ENCODE measurements at places on chromosomes 7 and 10. TPM values are rescaled to one million over a fixed set of nuclear protein-coding genes. Genes with fewer than 3 reads are reported as not detected.
A peak's percentile ranks its signal among the peaks of the same experiment; 100 is the strongest.

DNA sequence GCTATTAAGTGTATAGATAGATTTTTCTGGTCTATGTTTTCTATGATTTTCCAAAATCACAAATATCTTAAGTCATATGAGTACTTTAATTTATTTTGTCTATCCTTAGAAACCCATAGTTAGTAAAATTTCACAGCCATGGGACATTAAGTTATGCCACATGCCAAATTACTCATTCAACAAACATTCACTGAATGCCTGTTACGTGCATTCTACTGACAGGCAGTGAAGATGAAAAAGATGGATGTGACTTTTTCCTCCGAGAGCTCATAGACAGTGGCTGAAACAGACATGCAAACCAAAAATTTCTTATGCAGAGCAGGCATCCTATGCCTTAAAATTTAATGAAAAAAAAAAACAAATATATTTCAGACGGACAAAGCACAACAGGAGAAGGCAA is 84.9 kb downstream of the CHRM2 start:
- DNase-seq: no peak

GRCh38 chr7:27409776-27410175 is 167.2 kb downstream of the EVX1 start:
- no peak for DNase-seq

RAMP3 gene
- not detected for total RNA-seq

GRM8 gene
- not detected for total RNA-seq

HOXA2 gene
- not detected for total RNA-seq

GRCh38 chr7:86647385-86648094 is 3.8 kb downstream of the GRM3 start:
- no peak for DNase-seq

DNA sequence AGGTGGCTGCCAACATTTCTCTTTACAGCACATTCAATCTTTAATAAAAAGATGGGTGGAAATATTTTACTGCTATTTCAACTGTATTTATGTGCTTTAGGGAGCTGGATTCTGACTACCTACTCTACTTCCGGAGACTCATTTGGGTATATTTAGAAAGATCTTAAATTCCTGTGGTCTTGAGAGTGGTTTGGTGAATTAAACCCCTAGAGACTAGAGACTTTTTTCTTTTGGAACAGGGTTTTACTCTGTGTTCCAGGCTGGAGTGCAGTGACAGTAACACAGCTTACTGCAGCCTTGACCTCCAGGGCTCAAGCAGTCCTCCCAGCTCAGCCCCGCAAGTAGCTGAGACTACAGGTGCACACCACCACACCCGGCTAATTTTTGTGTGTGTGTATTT is 79.0 kb upstream of the HABP2 start:
- no peak for DNase-seq

DNA sequence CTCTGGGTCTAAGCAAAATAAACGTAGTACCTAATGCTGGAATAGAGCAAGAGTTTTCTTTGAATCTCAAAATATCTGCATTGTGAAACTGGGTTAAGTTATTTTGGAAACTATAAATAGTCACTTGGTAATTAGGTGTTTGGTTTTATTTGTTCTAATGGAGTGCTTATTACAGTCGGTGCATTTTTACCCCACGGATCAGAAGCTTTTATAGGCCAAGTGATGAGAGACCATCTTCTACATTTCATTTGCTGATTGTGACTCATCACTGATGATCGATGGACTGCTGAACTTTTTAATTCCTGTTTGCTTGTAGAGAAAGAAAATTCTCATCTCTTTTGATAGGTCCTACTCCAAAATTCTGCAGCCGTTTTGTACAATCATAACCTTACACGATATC is 28.2 kb downstream of the MGMT start:
- no peak for DNase-seq

GRCh38 chr7:47570649-47571050 is 11.3 kb downstream of the TNS3 start:
- no peak for DNase-seq

DNA sequence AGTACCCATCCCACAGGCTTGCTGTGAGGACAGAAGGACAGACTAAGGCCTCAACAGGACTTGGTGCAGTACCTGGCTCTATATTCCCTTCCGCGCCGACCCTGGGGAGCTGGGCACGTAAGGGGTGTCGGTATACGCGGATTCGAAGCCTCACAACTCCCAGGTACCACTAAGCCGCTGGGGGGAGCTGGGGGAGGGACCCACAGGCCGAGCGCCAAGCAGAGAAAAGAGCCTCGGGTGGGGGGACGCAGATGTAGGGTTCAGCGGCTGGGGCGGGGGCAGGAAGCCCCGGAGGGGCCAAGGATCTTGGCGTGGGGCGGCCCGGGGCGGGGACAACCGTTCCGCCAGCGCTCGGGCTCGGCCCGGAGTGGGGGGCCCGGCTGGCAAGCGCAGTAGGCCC is 126.4 kb upstream of the ZNF746 start:
- DNase-seq: peak; percentile 84

DNA sequence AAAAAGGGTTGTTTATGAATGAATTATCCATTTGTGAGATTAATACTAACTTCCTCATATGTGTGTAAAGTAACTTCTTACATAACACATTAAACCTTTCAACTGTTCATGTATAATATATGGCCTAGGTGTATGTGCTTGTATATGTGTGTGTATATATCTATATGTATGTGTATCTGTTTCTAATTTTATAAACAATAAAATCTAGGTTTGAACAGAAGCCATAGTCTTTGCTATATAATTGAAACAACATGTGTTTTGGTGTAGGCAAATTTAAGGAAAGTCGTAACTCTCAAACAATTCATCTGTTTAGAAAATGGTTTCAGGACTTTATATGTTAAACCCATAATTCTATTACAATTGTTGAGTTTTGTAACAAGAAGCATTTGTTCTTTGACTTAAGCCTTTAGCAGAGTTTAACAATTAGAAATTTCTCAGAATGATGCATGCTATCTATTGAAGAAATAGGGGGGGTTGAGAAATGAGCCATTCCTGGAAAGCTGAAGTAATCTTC is 103.3 kb downstream of the BBS9 start:
- DNase-seq: no peak

GARS1 gene
- 262 TPM for total RNA-seq

DNA sequence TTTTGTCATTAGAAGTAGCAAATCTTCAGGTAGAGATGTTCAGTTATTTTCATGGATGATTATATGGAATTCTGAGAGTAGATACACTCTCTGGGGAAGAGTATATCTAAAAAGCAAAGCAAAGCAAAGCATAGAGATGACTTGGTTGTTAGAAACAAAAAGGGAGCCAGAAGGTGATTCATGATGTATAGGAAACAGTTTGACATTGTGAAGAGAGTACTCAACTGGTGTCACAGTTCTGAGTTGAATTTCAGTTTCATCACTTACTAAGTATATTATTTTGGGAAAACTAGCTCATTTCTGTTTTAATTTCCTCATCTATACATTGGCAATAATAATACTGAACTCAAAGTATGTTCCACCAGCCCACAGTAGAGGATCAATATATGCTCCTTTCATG is 86.8 kb downstream of the SEMA3C start:
- DNase-seq: no peak

DNA sequence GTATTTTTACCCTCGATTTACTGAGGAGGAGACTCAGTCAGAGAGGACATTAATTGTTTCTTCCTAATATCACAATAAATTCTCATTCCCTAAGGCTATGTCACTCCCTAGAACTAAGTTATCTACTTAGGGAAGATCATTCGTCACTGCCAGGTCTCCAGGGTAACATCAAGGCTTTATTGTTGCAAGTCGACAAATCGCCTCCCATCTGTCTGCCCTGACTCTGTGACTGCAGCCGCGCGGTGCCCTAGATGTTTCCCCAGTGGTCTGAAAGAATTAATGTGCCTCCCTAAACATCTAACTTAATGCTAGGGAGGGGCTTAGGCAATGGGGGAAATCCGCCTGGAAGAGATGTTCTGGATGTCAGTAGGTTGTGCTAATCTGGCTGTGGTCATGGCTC is 558.8 kb upstream of the C7orf33 start:
- DNase-seq: no peak

DNA sequence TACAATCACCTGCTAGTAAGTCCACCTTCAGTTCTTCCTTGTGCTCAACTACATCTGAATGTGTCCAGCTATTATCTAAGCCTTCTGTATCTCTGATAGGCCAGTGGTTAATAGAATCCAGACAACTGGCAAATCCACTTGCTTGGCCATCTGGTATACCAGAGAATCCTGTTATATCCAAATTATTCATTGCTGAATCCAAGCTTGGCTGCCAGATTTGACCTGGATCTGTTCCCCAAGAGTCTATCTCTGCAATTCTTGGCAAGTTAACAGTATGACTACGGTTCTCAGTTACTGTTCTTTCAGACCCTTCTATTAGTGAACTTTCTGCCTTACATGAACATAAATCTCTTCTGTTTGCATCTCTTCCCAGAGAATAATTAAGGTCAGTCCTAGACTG is 154.6 kb upstream of the TARP start:
- no peak for DNase-seq

WIPF3 gene
- total RNA-seq: not detected

GRCh38 chr10:129839285-129840195 is 124.5 kb downstream of the EBF3 start:
- DNase-seq: no peak

DNA sequence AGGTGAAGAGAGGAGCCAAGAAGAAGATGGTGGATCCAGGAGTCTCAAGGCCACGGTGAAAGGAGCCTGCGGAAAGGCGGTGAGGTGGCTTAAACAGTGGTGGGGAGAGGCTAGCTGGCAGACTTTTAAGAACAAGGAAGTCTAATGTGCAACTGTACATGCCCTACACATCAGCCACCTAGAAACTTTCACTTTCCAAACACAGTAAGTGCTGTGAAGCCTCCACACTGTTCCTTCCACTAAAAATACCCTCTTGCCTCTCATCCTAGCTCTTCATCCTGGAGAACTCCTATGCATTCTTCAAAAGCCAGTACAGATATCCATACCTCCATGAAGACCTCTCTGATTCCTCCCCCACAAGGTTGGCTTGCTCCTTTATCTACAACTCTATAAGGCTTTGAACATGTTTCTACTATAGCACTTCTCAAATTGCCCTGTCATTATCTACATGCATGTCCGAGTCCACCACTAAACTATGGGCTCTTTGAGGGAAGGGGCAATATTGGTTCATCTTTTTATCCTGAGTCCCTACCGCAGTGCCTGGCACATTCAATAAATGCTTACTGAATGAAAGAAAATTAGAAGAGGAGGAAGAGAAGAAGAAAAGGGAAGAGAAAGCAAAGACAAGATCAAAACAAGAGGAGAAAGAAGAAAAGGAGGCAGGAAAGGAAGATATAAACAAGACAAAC is 54.2 kb downstream of the DNAJC12 start:
- DNase-seq: peak; percentile 75

GRCh38 chr7:79513261-79513660 is 59.8 kb upstream of the MAGI2 start:
- no peak for DNase-seq

LARP4B gene
- 167 TPM for total RNA-seq

DNA sequence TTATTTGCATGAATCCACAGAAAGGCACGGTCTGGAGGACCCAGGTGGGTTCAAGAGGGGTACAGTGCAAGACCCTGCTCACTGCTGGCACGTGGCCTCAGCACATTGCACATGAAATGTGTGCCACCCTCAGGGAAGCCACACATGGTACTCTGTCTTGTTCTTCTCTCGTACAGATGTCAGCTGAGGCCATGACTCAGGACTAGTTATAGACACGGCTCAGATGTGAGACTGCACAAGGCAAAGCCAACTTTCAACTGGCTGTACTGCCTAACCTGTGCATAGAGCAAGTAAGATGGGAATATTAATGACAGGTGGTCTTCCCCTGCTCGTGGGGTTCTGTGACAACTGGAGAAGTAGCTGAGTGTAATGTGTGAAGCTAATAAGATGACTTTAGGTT is 249.4 kb upstream of the CTBP2 start:
- no peak for DNase-seq
